ENCODE measurements at places on chromosomes 7 and 10.

DNA sequence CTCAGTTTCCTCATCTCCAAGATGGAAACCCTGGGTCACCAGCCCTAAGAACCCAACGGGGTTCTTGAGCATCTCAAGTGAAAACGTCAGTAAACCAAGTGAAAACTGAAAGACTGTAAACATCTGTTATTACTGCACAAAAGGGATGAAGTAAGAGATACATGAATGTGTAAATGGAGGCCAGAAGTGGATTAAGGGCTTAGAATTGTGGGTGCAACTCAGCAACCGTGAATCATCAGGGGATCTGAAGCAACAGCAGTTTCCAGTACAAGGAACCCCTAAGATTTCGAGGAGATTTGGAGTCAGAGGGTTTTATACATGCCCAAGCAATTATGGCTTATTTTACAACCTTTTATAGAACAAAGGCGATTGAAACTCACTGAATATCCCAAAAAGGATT lies 95.7 kb upstream of the SVIL start:
- no peak for DNase-seq

- no peak for DNase-seq
Observed at GRCh38 chr7:51121931-51122425, 194.6 kb downstream of the COBL start.

DNA sequence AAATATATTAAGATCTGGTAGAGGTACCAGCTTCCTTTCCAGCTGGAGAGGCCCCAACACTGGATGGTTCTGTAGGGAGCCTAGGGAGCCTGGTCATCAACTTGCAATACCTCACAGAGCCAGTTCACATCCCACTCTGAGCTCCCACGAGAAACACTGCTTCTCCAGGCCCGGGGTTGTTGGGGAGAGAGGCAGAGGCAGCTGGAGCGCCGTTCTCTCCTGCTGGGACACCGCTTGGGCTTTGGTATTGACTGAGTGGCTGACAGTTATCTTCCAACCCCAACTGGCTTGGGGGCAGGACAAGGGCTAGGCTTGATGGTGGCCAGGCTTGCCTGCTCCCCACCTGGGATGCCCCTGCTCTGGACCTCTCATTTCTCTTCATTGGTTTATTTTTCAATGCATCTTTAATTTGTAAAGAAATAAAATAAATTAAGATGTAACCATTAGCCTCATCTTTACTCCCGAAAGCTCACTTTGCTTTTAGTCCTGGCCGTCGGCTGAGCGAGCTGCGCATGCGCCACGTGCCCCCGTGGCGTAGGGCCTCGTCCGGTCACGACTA lies 10.0 kb upstream of the CHCHD1 start:
- DNase-seq: no peak

DNA sequence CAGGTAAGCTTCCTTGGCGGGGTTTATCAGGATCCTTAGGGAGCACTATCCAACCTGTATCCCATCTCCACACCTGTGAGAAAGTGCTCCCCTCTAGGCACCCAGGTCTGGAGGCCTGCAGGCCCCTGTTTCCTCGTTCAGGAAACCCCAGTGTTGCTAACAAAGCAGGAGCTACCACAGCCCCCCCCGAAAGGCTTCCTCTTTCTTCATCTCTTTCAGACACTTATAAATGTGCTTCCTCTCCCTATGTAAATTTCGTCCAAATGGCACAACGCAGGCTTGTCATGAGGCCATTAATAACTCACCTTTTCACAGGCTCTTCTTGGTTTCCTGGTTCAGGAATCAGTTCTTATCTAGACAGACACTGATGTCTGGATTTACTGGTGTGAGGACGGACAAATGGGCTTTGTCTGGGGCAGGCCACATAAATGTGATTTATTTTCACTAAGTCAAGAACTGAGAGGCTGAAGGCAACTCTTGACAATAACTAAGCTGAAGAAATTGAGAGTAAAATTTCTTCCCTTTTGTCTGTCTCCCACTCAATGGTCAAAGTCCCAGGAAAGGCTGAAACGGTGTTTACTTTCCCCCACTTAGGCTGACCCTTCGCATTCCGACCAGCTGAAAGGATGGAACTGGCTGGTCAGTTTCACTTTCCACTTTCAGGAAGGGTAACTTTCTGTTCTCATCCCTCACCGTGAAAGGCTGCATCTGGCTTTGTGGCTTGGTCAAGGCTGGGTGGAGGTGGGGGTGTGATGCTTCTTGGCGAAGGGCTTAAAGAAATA lies 46.8 kb downstream of the PIK3AP1 start:
- no peak for DNase-seq

Measured in activated CD4-positive, CD25-positive, alpha-beta regulatory T cell (primary cell).